ENCODE measurements at places on chromosomes 7 and 10.

DNA sequence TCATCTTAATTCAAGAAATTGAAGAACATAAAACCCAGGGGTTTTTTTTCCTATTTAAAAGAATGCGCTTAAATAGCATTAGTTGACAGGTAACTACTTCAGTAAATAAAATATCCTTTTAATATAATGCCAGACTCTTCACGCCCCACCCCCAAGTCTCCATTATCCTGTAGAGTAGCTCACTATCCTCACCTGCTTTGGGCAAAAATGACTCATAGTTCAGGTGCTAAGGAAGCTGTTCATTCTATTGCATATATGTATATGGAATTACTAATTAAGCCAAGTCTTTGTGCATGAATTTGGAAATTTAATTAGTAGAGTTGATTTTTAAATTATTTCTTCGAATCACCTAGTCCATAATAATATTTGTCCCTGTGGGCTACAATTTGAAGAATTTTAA is 656.8 kb upstream of the ANKRD30A start:
- no peak overlapping the region for H3K4me3 ChIP-seq
- no peaks in the 10 kb centered on the region for H3K4me1 ChIP-seq
- H3K27me3 ChIP-seq: no peaks in the 10 kb centered on the region
- H3K27ac ChIP-seq: no peak overlapping the region
- no peaks in the 10 kb centered on the region for H3K36me3 ChIP-seq
- no peak for DNase-seq

DNA sequence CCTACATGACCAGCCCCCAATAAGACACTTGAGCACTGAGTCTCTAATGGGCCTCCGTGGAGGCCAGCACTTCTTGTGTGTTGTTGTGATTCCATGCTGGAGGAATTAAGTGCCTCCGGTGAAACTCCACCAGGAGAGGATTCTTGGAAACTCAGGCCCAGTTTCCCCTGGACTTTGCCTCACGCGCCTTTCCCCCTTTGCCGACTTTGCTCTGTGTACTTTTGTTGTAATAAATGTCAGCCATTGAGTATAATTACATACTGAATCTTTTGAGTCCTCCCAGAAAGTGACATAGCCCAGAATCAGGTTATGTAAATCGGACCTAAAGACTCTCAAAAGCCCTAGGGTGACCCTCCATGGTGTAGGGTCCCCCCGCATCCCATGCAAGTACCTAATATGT is 82.4 kb downstream of the DLG5 start:
- H3K27me3 ChIP-seq: no peaks in the 10 kb centered on the region
- 0 out of 2 replicates have a peak, but pooled peaks cover 5% of the 10 kb centered on the region for H3K36me3 ChIP-seq
- no peak overlapping the region for H3K4me3 ChIP-seq
- H3K27ac ChIP-seq: no peak overlapping the region

DNA sequence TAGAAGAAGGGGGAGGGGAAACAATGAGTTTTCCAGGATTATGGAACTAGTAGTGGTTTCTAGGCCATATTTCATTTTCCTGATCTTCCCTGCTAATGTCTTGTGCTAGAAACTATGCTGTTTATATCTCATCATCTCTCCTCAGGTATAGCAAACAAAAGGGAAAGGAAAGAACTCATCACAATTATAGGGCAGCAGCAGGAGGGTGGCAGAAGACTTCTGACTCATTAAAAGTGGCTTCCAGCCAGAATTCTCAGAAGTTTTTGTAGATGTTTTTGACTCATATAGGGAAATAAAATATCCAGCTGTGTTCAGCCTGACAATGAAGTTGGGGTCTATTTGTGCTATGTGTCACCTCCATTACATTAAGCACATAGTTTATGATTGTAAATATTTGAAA is 6.5 kb downstream of the AHR start:
- no peak overlapping the region for H3K4me3 ChIP-seq
- no peak for DNase-seq
- H3K27ac ChIP-seq: no peak overlapping the region
- no peaks in the 10 kb centered on the region for H3K27me3 ChIP-seq
- H3K36me3 ChIP-seq: no peaks in the 10 kb centered on the region

GRCh38 chr7:130989101-130989795 is 255.2 kb upstream of the KLF14 start:
- H3K4me3 ChIP-seq: no peak overlapping the region
- H3K27me3 ChIP-seq: no peaks in the 10 kb centered on the region
- H3K27ac ChIP-seq: no peak overlapping the region
- H3K36me3 ChIP-seq: no peaks in the 10 kb centered on the region

DNA sequence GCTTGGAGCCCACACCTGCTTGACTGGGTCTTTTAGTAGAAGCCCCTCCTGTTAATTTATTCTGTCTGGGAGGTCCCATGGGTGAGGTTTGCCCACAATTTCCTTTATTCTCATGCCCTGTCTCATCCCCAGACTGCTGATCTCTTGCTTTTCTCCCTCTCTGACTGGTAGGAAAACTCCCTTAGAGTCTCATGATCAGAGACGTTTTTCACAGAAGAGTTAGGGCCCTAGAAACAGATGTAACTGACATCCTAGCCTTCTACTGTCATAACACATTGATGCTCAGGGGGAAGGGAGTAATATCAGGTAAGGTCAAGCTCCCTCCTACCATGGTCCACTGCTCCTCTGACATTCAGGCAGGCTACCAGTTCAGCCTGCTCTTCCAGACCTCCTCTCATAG is 43.7 kb upstream of the WASL start:
- H3K36me3 ChIP-seq: no peaks in the 10 kb centered on the region
- H3K4me1 ChIP-seq: 0 out of 2 replicates have a peak, but pooled peaks cover under 1% of the 10 kb centered on the region
- no peak for DNase-seq

DNA sequence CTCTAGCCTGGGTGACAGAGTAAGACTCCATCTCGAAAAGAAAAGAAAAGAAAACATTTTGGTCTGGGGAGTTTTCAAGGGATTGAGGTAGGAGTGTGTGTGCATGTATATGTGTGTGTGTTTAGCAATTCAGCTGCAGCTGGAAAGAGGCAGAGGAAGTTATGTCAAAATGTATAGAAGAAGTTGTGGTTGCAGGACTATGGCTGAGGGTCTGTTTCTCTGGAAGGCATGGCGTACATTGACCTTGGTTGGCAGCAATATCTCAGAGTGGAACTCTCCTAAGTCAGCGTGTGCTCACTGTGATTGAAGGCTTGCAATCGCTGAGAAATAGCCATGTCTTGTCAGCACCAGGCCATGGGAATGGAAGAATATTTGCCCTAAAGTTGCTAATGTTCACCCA is 28.6 kb upstream of the RHBDD2 start:
- no peak overlapping the region for H3K27ac ChIP-seq
- no peak for DNase-seq
- no peak overlapping the region for H3K4me3 ChIP-seq
- no peaks in the 10 kb centered on the region for H3K36me3 ChIP-seq
- no peaks in the 10 kb centered on the region for H3K27me3 ChIP-seq

DNA sequence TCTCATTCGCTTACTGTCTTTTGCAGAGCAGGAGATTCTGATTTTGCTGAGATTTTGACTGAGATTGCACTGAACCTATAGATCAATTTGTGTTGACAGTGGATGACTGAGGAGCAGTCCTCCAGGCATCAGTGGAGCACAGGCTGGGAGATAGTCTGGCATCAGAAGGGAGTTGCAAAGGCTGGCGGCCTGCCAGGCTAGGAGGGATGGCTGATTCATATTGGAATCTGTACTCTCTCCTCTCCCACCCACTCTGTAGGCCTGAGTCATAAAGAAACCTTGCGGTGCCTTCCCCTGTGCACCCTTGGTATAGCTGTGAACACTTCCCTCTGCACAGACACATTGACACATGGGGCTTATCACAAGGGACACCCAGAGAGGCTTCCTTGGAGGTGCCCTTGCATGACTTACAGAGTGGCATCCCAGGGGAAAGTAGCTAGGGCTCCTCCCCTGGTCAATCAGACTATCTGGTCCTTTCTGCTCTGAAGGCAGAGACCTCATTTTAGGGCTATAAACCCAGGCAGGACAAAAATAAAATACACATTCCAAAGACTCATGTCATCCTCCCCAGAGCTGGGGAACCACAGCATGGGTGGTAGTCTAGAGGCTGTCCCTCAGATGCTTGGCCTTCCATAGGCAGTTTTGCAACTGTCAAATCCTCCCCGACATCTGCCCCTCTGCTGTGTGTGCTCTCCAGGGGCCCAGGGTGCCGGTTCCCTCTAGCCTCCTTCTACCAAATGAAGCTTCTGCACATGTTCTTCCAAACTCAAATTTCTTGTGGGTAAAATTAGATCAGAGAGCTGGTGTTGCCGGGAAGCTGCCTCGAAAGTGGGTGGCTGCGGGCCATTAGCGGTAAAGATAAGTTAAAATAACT is 37.4 kb upstream of the EEPD1 start:
- no peak overlapping the region for H3K27ac ChIP-seq
- H3K27me3 ChIP-seq: peaks cover 8% of the 10 kb centered on the region
- no peaks in the 10 kb centered on the region for H3K36me3 ChIP-seq
- peak; percentile 53 for DNase-seq
- no peaks in the 10 kb centered on the region for H3K4me1 ChIP-seq

- H3K27me3 ChIP-seq: no peaks in the 10 kb centered on the region
- H3K4me1 ChIP-seq: no peaks in the 10 kb centered on the region
- no peak within 1 kb of the TSS for H3K27ac ChIP-seq
These were observed at the start of gene SRGN for GRCh38 chr10:69087590-69088470. Gene SRGN (plus strand): TSS chr10:69088103. CDS start chr10:69088158, 55 bp downstream.

DNA sequence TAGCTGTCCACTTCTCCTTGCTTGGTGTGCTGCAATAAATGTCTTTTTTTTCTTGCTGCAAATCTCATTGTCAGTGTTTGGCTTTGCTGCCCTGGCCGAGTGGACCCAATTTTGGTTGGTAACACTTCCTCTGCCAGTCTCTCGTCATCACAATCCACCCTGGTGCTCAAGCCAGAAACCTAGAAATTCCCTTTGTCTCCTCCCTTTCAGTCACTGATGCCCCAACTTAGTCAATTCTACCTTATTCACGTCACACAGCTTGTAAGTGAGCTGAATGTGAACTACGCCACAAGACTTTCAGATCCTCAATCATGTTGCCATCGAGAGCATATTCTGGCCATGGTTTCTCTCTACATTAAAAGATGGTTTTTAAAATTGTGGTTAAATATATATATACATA is 13.0 kb upstream of the FRA10AC1 start:
- DNase-seq: no peak
- no peak overlapping the region for H3K4me3 ChIP-seq
- no peaks in the 10 kb centered on the region for H3K36me3 ChIP-seq

DNA sequence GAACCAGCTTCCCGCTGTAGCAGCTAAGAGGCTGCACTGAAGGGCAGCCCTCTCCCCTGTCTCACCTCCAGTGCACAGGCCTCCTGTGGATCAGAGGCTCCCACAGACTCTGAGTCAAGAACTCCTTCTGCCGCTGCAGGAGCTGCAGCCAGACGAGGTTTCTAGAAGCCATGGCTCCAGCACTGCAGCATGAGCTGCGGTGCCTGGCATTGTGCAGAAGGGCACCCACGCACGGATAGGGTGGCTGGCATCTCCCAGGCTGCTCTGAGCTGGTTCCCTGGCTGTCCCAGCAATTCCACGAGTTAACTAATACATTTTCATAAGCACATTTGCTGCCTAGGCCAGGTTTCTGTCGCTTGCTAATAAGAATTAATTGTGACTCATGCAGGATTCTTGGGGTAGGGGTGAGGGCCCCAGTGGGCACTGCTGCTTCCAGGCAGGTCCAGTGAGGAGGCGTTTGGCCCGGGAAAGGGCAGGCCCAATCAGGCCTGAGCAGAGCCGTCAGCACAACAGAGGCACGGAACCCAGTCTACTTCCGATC is 594.2 kb downstream of the DNAJB6 start:
- H3K27ac ChIP-seq: no peak overlapping the region
- no peaks in the 10 kb centered on the region for H3K36me3 ChIP-seq
- no peaks in the 10 kb centered on the region for H3K4me1 ChIP-seq
- DNase-seq: no peak

- H3K27me3 ChIP-seq: no peaks in the 10 kb centered on the region
- H3K4me1 ChIP-seq: no peaks in the 10 kb centered on the region
- no peak overlapping the region for H3K4me3 ChIP-seq
- H3K36me3 ChIP-seq: no peaks in the 10 kb centered on the region
- DNase-seq: no peak
- H3K27ac ChIP-seq: no peak overlapping the region
These were observed 13.5 kb upstream of the STK17A start for GRCh38 chr7:43569424-43569823.

DNA sequence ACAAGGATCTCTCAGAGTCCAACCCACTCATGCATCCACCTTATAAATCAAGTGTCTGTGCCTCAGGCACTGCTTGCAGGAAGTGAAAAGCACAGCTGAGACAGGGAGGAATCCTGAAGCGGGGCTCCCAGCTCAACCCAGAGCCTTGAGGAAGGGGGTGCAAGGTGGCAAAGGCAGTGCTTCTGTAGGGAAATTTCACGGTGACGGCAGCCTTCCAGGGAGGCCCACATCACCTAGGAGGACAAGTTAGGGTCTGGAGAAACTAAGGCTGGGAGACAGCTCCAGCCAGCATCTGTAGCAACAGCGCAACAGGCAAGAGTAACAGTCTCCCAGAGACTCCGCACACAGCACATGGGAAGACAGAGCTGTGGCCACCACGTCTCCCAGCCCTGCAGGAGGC is 2.7 kb downstream of the AOC1 start:
- H3K27me3 ChIP-seq: peaks cover 40% of the 10 kb centered on the region
- H3K27ac ChIP-seq: no peak overlapping the region
- no peaks in the 10 kb centered on the region for H3K4me1 ChIP-seq
- no peak for DNase-seq
- no peak overlapping the region for H3K4me3 ChIP-seq
- H3K36me3 ChIP-seq: no peaks in the 10 kb centered on the region

DNA sequence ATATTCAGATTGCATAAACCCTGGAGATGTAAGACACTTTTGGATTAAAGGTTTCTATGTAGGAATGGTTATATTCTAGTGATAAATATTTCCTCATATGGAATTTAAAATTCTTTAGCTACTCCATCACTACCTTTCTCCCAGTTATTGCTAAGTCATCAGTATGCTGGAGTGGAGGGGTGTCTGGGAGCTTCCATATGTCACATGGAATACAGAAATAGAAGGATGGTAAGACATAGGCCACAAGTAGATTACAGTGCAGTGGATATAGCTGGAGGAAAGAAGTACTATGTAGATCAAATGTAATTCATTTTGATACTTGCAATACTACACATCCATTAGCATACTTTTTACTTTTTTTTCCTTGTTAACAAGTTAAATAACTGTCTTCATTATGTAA is 428.4 kb downstream of the ARL4A start:
- H3K4me1 ChIP-seq: no peaks in the 10 kb centered on the region
- no peak for DNase-seq
- no peak overlapping the region for H3K4me3 ChIP-seq
- H3K36me3 ChIP-seq: no peaks in the 10 kb centered on the region
- no peaks in the 10 kb centered on the region for H3K27me3 ChIP-seq
